ENCODE measurements at places on chromosomes 16 and 17.

DNA sequence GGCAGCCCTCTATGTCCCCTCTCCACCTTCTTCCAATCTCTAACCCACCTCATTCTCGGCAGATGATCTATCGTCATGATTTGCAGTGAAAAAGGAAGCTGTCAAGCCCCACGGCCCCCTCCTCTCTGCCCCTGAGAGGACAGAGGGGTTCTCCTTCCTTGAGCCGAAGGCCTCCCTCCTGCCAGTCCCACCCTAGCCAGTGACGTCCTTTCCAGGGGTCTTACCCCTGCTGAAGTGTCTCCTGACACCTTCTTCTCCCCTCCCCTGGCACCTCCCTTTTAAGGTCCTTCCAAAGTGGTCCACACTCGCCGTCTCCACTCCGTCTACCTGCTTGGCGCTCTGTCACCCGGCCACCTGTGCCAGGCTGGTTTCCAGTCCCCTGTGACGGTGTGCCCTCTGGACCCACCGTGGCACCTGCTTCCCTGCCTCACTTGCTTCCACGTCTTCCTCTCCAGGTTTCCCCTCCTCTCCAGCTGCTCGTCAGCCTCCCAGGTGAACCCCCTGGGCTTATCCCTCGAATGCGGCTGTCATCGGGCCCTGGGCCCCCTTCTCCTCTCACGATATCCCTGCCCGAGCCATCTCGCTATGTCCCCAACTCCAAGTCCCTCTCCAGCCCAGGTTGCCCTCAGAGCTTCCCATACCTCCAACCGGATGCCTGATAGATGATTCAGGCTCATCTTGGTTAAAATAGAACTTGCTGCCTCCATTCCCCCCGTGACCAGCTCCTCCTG is 5.7 kb downstream of the CCDC102A start:
- DNase-seq: no peak

DNA sequence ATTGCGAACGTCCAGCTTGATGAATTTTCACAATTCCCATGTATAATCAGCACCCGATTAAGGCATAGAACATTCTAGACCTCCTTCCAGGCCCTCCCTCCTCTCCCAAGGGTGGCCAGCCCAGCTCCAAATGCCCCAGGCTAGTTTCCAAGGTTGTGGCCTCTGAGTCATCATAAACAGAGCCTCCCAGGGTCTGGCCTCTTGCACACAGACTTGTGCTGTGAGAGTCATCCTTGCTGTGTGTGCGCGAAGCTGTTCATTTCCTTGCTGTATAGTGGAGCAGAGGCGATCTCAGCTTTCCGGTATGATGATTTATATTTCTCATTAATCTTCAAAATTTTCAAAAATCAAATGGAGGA is 20.5 kb upstream of the JPH3 start:
- no peak for DNase-seq

- DNase-seq: no peak
Observed at GRCh38 chr17:1509290-1509881, 7.0 kb downstream of the INPP5K start.

DNA sequence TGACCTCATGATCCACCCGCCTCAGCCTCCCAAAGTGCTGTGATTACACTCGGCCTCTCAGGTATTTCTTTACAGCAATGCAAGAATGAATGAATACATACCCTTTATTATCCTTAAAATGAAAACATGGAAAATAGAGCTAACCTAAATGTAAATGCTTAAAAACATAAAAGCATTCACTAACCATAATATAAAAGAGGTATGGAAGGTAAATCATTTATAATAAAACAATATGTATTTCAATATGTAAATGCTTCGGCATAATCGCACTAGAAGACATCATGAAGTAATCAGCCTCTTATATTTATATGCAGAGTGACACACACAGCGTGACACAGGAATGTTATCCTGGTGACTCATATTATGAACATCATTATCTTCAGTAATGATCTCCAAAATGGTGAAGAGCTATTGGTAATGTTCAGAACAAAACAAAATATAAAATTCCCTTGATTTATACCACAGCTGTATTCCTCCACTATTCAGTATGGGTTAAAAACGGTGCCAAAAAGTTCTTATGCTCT is 53.9 kb downstream of the AIPL1 start:
- DNase-seq: no peak

DNA sequence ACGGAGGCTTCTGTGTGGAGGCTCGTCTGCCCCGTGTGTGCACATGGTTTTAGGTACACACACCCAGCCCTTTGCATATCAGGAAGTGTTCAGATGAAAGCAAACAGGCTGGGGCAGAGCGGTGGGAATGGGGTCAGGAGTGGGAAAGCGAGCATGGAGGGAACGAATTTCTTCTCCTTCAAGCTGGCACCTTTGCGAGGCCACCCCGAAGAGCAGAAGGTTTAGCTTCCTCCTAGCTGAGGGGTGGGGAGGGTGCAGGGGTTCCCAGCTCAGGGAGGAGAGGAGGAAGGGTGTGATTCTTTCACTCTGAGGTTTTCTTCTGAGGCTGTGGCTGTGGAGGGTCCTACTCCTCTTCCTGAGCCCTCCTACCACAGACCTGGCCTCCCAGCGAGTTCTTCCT is 83.6 kb downstream of the ABR start:
- no peak for DNase-seq

DNA sequence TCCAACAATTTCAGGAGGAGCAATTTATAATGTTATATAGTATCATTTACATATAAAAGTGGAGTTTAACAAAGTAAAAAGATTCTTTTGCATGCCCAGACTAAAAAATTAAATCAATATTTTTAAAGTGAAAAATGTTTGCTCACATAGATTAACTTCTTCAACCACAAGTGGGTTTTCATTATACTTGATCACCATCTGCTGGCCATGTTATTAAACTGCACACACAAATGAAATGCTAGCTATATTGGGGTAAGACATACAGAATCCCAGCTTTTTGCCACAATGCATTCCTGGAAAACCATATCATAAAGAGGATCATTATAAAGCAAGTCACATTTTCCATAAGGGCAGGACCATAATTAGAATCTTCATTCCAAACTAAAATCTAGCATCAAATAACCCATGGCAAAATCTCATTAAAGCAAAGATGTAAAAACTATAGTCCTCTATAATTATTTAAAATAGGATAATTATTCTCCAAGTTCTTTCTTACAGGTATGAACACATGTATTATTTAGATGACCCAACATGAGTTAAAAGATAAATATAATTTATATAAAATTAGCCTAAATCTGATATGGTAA is 26.3 kb downstream of the CEP112 start:
- DNase-seq: peak; percentile 33

All from NCI-H1092 (cell line).